ENCODE measurements at places on chromosomes 12 and 14.

DNA sequence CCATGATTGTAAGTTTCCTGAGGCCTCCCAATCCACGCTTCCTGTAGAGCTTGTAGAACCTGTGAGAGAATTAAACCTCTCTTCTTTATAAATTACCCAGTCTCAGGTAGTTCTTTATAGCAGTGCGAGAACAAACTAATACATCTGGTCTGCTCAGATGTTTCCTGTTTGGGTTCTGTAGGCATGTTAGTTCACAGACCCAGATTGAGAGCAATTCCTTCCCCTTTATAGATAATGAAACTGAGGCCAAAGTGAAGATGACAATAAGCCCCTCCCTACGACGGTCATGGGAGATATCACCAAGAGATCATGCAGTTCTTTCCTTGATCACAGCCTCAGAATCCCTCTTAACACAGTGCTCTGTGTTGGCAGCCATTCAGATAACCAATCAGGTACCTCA is 76.5 kb upstream of the CLMN start:
- no peak for DNase-seq

DNA sequence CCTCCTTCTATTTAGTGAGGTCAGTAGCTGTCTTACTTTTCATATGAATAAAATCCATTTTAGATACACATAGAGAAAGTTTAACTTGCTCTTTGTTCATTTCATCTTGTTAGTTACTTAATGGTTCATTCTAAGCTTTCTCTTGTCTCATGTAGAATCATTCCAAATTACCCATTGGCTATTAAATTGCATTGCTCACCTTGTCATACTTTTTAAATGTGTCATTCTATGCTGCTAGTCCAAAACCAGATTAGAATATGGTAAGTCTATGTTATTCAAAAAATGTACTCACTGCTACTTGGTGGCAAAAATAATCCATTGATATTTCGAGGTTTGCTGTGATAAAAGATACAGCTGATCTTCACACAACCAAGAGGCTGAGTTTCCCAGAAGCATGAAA is 3.0 kb downstream of the C12orf50 start:
- DNase-seq = no peak

DNA sequence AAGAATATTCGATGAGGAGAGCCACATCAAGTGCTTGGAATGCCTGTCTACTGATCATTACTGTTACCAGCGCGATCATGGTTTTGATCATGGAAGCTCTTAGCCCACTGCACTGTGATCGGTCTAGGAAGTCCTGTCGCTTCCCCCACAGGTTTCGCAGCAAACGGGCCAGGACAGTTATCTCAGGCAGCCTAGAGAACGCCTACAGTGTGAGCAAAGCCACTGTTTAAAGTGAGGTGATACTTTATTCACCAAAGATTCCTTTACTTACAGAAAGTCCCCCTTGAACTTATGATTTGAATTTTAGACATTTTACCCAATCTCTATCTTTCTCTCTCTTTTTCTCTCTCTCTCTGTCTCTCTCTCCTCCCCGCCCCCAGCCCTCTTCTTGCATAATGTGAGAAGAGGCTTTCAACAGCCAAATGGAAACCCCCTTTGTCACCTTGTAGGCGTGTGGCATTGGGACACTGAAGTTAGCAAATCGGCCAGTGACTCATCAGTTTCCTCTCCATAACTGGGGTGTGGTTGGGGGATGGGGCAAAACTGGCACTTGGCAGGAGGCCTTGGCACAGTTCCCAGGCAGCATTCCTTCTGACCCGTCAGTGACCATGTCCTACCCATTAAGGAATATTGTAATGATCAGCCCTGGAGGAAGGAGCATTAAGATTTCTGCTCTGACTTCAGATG is 214.8 kb downstream of the CHST11 start:
- peak; percentile 91 for DNase-seq

- no peak for DNase-seq
Measured at GRCh38 chr12:114006482-114007425, 40.6 kb upstream of the RBM19 start.

DNA sequence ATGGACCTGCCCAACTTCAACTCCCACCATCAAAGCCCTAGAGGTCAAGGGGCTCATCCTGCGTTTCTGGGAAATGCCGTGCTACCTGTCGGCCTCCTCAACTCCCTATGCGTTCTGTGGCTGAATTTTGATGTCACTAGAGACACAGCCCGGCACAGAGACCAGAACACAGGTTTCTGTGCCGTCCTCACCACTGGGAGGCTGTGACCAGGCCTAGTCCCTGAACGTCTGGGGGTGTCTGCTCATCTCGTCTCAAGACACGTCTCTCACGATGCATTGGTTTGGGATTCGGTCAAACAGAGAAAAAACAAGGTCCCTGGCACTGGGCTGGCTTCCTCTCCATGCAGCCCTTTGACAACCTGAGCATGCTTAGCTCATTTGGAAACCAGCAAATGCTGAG is 33.5 kb downstream of the SLC15A4 start:
- DNase-seq = no peak

- DNase-seq = no peak
Measured at GRCh38 chr12:43848226-43848507, 12.3 kb downstream of the TMEM117 start.

DNA sequence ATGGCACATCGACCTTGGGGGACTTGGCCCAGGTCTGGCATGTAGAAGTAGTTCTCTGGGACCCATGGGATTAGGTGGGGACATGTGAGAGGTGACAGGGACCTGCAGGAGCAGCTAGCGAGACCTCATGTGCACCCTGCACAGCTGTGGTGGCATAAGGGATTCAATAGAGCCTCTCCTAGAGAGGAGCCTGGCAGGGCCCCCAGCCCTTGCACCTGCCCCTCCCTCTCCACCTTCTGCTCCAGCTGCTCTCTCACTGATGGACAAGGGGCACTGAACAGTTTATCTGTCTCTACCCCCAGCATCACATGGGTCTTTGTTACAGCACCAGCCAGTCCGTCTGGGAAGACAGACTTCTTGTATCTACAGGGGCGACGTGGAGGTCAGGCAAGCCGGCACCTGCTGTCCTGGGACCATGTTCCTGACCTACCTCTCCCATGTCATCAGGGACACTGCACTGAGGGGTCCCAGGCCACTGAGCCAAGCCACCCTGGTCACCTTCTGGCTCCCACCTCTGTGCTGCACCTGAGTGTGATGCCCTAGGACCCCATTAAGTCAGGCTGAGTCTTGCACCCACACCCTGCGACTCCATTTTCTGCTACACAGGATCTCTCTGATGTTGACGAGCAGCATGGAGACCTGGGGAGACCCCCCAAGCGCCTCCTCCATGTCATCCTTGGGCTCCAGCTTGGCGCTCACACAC is 32.6 kb downstream of the DDX11 start:
- DNase-seq = no peak

GRCh38 chr14:85293612-85294234 is 236.2 kb upstream of the FLRT2 start:
- no peak for DNase-seq

DNA sequence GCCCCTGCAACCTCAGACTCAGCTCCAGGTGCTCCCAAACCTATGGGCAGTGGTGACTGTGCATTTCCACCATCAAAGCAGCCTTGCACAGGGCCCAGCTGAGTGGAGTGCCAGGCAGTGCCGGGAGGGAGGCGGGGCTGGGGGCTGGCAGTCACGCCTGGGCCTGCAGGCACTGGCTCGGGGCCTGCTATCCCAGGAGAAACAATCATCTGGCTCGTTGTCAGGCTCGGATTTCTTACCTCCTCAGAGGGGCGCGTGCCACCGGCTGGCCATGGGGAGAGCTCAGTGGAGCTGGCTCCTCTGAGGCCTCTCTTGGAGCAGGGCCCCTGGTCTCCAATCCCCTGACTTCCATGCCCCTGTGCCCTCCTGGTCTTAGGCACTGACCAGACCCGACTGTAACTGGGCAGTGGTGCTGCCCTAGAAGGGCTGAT is 20.2 kb upstream of the PPP1R13B start:
- no peak for DNase-seq

DNA sequence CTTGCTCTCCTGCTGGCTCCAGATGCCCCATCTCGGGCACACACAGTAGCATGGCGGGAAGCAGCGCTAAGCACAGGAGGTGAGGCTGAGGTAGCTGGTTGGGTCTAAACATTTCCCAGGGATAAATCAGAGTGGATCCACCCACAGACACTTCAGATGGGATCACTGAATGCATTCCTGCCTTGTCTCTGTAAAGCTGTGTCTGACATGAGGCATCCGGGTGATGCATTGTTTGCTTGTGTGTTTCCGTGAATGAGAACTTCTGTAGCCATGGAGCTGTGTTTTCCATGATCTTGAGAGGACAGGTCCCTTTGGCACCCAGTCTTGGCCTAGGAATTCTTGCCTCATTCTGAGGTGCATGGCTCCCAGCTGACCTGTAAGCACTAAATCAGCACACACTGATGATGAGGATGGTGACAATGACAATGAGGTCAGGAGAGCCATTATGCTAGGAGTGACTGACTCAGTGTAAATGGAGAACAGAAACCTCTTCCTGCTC is 6.7 kb upstream of the KRT75 start:
- DNase-seq = no peak

DNA sequence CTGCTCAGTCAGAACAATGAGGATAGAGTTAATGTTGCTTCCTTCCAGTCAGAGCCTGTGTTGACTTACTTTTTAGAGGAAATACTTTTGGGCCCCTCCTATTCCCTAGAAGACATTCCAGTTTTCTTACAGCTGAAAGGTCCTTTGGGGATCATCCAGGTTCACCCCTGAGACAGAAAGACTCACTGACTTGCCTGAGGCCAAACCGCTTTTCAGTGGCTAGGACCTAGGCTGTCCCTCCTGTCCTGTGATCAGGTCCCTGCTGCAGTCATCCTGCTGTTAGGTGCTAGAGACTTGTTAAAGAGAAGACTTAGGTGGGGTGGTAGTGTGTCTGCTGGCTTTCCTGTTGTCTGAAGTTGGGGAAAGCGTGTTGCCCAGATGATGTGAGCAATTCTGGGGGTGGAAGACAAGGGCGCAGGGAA is 39.6 kb downstream of the SUSD6 start:
- DNase-seq = no peak

DNA sequence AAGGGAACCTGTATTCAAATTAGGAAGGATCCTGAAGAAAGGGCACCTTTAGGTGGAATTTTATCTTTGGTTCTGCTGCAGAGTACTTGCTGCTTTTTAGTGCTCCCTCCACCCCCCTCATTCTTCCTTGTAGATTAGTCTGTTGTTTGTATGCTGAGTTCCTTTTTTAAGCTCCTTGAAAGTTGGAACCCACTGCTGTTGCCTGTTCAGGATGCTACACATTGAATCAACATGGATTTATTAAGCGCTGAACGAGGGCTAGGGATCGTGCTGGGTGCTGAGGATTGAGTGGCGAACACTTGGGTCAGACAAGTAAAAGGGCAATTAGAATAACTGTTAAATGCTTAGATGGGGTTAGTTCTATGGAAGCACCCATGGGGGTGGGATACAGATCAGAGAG is 884 bp upstream of the AMN1 start:
- no peak for DNase-seq

DNA sequence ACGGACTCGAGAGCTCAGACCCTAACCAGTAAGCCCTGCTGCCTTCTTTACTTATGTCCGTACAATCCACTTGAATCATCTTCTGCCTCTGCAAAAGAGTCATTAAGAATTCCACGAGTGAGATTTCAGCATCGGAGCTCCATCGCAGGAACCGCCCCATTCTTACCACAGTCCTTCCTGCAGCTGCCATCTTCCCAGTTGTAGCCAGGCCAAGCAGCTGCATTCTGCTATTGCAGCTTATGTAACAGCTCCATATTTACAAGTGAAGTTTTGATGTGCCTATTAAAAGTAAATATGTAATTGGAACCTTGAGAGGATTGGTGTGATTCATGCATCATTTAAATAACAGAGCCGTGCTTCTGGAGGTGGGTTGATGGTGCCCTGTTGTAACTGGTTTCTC is 157.4 kb downstream of the KICS2 start:
- DNase-seq = no peak

DNA sequence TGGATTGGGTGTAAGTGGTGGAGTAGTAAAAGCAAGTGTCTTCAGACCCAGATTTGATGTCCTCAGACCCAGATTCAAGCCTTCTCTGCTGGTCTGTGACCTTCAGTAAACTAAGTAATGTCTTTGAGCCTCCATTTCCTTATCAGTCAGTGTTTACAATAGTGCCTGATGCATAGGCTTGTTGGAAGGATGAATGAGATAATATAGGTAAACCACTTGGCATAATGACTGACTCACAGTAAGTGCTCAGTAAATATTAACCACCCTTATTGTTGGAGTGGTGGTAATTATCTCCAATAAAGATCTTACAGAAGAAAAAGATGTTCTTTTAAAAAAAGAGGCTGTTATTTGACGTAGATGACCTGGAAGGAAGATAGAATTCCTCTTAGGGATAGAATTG is 86.2 kb downstream of the IGF1 start:
- no peak for DNase-seq

DNA sequence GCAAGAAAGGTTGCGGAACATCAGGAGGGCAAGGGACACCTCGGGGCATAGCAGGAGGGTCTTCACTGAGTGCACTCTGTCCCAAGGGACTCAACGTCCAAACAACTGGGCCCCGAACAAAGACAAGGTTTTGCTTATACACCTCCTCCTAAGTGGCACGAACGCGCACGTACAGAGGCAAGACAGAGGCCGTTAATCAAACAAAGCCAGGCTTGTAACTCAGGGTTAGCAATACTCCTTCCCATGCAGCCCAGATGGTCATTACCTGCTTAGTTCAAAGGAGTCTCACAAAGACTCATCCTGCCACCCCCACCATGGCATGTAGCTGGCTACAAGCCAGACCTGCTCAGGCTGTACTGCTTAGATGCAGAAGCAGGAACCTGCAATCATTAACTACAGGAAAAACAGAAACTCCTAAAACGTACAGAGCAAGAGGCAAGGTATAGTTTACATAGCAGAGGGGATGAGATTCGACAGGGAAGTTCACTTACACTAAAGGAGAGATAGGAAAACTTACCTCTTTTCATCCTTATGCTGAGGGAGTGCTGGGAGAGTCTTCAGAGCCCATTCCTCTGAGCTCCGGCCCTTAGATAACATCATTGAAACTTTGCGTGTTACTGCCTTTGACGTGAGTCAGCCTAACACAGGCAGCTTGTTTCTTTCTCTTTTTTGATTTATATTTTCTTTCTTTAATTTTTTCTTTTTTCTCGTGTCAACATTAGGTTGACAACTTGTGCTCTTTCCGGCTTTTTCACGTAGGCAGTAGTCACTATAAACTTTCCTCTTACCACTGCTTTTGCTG is 1319.1 kb downstream of the TMEM121 start:
- DNase-seq = peak; percentile 26
